Stimulated activated CD8-positive, alpha-beta memory T cell treated with anti-CD3 and anti-CD28 coated beads, Interleukin-7, amount 100 ng/mL, for 1 hour (primary cell): ENCODE measurements at places on chromosomes 3 and 15.

DNA sequence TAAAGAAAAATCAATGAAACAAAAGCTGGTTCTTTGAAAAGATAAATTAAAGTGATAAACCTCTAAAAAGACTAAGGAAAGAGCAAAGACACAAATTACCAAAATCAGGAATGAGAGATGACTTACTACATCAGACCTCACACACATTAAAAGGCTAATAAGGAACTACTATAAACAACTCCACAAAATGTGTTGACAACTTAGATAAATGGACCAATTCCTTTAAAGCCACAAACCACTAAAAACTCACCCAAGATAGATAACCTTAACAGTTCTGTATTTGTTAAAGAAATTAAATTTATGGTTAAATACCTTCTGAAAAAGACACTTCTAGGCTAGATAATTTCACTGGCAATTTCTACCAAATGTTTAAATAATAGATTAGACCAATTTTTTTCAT lies 170.4 kb downstream of the SMAD6 start:
- no peak for DNase-seq

DNA sequence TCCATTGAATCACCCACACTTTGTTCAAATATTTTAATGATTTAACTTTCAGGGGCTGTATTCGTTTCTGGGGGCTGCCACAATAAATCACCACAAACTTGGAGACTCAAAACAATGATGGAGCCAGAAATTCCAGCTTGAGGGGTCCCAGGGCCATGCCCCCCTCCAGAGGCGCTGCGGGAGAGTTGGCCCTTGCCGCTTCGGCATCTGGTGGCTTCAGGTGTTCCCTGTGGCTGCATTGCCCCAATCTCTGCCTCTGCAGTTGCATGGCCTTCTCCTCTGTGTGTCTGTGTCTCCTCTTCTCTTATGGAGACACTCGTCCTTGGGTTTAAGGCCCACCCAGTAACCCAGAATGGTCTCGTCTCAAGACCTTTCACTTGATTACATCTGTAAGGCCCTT lies 144.7 kb downstream of the CHSY1 start:
- DNase-seq, result no peak

GRCh38 chr3:9916734-9917680 lies at the start of gene IL17RC:
IL17RC (plus strand) TSS chr3:9917098; CDS start chr3:9917316, 218 bp downstream.
- no peak for DNase-seq

DNA sequence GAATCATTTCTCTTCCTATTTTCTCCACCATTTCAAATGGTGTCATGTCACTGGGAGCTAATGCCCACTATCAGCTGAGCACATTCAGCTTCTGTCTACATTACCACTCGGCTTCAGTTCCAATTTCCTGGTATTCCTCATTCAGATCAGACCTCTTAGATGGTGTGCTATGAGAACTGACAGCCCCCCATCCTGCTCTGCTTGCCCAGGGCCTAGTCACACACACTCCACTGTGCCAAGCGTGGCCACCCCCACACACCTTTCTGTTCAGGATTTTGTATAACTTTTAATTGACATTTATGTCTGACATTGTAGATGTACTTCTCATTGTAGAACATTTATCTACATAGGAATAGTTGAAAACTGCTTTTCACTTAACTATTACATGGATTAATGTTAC lies 146.8 kb downstream of the CDIN1 start:
- no peak for DNase-seq

DNA sequence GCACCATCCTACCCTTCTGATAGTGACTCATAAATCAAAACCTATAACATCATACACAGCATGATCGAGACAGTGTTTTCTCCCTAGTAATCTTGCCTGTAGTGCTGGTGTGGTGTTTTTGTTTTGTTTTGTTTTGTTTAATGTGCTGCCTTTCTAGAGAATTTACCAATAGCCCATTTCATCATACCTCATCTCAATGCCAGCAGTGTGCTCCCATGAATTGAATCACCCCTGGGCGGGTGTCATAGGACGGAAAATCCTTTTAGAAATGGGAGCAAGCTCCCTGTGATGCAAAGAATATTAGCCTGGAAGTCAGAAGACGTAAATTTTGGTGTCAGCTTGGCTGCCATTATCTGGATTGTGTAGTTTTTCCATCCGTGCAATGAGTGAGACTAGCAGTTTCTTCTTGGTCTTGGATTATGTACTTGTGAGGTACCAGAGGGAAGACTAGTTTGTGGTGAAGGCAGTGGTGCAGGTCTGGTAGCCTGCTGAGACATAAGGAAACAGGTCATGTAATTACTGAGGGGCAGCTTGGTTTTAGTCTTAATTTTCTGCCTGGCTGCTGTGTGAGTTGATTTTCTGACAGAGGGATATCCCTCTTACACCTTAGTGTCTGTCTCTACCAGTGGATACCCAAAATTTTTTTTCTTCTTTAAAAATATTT lies 29.9 kb downstream of the IGSF10 start:
- no peak for DNase-seq

DNA sequence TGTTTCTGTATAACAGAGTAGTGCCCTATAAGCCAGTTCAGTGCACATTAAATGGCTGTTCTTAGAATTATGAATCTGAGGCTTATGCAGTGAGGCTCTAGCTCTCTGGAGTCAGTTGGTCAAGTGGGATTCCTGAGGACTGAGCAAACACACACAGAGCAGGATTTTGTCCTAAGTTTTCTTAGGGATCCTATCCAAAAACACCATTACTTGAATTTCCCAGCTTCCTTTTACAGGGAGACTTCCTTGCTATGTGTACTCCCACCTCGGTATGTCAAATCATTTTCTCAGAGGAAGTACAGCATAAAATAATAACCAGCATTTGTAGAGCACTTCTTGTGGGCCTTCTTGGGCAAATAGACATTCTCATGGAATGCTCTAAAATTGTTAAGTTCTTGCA lies 63.1 kb upstream of the GOLGA6B start:
- DNase-seq, result no peak

DNA sequence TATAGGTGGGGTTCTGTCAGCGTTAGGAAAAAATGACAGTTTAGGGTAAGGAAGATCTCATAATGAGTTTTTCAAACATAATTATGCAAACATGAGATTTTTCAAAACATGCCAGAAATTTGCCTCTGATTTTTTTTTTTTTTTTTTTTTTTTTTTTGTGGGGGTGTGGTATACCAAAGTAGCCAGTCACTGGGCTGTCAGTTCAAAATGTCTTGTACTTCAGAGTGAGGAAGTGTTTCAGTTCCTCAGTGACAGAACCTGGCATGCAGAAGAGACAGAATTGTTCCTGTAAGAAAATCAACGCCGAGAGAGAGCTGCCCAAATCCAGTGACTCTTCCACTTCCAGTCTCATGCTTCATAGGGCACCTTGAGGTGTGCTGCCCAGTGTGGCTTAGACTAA lies 9.7 kb downstream of the NCBP2 start:
- DNase-seq, result no peak

GRCh38 chr15:67836134-67836455 lies 3.8 kb downstream of the RNU6-1 start:
- DNase-seq, result no peak

DNA sequence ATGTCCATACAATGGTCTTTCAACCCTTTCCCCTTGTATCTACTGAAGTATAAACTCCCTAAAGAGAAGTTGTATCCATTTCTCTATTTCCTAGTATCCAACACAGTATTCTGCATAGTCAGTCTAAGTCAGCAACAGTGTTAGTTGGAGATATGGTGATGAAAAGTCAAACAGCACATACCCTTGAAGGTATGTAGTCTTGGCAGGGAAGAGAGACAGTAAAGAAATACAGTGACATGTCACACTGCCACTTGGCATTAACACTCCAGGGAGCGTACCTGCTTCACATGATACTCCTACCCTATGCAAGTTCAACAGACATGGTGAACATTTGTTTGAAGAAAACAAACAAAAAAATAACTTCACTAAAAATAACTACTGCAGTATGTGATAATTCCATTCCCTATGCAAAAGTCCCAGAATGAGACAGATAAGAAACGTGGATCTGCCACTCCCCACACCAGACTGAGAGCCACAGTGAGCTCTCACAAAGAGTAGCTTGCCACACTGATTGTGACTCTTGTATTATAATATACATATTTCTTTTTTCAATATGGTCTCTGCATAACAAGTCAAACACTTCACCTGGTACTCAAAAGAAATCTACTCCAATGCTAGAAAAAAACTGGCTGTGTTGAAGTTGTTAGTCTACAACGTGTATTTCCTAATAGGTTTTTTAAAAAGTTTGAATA lies 5.9 kb downstream of the PDCD10 start:
- DNase-seq, result no peak

- DNase-seq, result no peak
Measured at GRCh38 chr3:42732196-42732828, 29.7 kb upstream of the HHATL start.

GRCh38 chr3:169323578-169324451 lies 339.7 kb downstream of the MECOM start:
- no peak for DNase-seq

- no peak for DNase-seq
Measured at GRCh38 chr15:73328149-73328820, 40.5 kb downstream of the HCN4 start.

- DNase-seq, result no peak
Measured at GRCh38 chr3:125602752-125603649, 7.7 kb upstream of the OSBPL11 start.

GRCh38 chr3:87448558-87448957 lies 172.2 kb upstream of the POU1F1 start:
- DNase-seq, result no peak

DNA sequence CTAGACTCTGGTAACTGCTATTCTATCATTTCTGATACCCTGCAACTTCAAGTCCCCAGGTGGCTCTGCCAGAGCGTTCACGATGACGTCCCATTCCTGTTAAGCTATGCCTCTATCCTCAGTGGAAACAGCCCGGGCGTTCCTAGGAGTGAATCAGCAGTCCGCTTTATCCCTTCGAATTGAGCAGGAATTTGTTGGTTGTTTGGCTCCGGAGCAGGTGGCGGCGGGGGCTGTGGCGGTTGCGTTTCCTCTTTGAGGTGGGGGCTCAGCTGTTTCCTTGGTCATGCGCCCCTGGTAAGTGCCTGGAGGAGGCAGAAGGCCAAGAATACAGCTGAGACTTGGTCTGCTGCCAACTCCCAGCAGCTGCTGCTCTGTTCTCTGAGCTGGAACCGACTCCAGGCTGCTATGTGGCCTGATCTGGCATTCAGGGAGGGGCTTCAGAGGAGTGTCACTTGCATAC lies 25.2 kb downstream of the ARPP21 start:
- no peak for DNase-seq
